ENCODE measurements at places on chromosomes 7 and 10.

DNA sequence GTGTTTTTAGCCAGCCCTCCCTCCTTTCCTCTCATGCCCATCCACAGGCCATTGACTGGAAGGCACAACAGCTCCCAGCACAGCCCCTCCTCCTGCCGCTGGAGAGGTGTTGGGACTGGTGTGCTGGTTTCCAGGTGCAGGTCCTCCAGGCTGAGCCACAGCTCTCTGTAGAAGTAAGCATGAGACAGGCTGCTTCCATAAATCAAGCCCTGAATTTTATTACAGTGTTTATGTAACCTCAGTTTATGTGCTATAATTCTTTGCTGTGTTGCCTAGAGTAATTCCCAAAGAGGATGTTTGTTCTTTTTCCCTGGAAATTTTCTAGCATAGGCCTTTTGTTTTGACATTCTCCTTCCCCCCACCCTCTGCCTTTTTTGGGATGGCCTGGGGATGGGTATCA lies 445.8 kb downstream of the AUTS2 start:
- DNase-seq, result no peak

DNA sequence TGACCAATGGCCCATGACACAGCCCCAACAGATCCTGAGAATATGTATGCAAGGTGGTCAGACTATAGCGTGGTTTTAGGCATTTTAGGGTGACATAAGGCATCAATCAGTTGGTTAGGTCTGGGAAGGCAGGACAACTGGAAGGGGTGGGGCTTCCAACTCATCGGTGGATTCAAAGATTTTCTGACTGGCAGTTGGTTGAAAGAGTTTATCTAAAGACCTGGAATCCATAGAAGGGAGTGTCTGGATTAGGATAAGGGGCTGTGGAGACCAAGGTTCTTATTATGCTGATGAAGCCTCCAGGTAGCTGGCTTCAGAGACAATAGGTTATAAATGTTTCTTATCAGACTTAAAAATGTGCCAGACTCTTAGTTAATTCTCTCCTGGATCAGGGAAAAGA lies 60.3 kb upstream of the CFAP46 start:
- no peak for DNase-seq

DNA sequence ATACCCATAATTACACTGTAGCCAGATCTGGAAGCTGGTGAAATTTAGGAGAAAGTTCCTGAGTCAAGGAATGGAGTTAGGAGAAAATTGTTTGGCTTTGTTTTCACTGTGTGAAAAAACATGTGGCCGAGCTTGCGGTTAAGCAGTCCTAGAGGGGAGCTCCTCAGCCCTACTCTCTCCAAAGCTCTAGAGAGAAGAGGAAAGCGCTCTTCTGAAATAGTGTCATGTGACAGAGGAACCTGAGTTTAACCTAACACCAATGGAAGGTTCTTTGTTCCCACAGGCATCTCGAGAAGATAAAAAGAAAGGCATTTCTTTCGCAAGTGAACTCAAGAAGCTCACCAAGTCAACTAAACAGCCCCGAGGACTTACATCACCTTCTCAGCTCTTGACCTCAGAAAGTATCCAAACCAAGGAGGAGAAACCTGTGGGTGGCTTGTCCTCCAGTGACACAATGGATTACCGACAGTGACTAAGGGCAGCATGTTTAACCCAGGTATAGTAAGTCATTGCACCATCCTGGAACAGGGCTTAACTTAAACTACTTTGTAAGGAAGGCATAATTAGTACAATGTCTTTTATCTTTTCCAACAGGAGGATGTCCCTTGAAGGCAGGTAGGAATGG lies 38.0 kb downstream of the NOC3L start:
- DNase-seq, result no peak

DNA sequence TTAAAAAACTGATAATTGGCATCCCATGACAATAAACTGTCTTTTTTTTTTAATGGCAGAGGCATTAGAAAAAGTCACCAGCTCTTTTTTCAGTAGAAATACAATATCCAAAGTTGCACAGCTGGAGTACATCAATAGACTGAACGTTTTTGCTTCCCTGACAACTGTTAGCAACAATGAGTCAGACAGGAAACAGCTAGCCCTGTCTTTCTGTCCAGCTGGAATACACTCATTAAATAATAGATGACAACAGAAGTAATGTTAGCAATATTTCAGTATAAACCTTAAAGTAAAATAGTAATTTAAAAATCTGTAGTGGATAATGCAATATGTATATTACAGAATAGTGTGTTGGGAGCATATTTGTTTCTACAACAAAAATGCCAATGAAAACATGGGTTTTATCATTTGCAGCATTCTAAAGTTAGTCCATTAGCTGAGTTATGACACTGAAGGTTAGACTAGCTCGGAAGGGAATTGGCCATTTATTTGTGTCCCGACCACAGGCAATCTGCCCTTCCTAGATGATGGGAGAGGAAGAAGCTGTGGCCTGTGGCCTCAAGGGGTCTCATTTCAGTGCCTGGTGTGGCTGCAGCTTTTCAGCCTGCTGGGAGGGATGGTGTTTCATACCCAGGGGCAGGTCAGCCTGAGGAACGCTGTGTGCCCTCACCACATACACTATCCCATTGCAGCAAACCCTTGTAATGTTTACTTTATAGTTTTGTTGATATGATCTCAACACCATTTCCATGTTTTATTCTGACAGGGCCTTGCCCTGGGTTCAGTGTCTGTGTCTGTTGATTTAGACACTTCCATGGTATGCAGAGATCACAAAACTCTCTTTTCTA lies 173.3 kb downstream of the SLC16A9 start:
- no peak for DNase-seq

- no peak for DNase-seq
Measured at GRCh38 chr10:106967452-106967851, 197.1 kb downstream of the SORCS1 start.

- DNase-seq, result no peak
Measured at GRCh38 chr10:11359869-11360268, 251.6 kb downstream of the USP6NL start.

DNA sequence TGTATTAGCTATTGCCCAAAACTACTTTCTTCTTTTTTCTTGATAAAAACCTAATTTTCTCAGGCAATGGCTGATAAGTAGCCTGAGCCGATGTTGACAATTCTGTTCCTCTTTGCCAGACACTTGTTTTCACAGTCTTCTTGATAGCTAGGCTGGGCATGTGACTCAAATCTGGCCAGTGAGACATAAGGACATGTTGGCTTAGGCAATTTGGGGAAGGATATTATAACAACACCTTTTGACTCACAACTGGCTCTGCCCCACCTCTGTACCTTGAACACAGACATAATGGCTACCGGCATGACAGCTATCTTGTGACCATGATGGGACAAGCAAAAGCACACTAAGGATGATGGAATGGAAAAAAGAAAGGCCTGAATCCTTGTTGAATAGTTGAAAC lies 72.9 kb upstream of the GPR22 start:
- no peak for DNase-seq

GRCh38 chr7:99731638-99732374 lies 3.2 kb downstream of the CYP3A7 start:
- no peak for DNase-seq

DNA sequence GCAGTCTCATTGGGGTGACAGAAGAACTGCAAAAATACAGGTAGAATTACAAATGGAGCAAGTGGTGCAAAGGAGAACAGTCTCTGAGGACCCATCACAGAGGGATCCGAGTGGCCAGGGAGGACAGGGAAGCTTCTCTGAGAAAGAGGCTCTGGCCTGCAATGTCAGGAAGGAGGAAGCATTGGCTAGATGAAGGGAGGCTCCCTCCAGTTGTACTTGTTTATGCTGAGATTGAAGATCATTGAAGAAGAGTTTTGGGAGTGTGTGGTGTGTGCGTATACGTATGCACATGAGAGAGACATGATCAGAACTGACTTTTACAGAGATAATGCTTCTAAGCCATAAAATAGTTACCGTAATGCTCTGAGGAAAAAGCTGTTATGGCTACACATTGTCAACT lies 274.7 kb upstream of the FZD8 start:
- DNase-seq, result no peak

DNA sequence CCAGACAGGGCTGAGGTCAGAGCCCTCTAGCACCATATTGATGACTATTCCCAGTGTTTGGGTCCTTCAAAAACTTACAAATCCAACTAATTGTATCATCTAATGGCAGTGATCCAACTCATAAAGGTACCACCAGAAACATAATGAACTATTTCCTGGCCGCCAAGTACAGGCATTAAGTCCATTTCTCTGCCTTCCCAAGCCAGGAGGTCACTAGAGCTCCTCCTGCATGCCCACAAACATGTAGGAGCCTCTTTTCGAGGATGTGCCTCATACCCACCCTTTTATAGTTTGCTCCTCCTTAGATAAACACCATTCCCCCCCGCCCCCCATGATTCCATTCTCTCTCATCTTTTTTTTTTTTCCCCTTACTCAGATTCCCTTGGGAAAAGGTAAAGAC lies 91.3 kb downstream of the CHN2 start:
- no peak for DNase-seq

GRCh38 chr7:155455132-155455693 lies 2.7 kb upstream of the EN2 start:
- DNase-seq, result no peak

GRCh38 chr7:41529831-41530230 lies 173.1 kb downstream of the INHBA start:
- no peak for DNase-seq

DNA sequence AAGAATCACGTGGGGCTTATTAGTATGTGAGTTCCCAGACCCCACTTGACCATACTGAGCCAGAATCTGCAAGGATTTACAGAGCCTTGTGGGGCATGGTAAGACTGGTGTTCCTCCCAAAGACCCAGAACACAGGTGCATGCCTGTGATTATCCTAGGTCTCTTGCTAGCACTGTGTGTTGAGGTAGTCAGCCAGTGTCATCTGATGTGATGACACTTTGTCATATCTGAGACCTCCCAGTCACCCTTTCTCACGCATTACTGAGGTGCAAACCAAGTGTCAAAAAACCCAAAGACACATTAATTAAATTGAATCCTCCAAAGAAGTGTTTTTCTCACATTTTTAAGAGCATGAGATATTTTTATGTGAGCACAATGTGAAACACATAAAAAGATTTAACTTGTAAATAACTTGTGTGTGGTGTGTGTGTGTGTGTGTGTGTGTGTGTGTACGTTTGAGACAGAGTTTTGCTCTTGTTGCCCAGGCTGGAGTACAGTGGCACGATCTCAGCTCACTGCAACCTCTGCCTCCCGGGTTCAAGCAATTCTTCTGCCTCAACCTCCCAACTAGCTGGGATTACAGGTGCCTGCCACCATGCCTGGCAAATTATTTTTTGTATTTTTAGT lies 162.0 kb upstream of the PRPS1L1 start:
- no peak for DNase-seq

DNA sequence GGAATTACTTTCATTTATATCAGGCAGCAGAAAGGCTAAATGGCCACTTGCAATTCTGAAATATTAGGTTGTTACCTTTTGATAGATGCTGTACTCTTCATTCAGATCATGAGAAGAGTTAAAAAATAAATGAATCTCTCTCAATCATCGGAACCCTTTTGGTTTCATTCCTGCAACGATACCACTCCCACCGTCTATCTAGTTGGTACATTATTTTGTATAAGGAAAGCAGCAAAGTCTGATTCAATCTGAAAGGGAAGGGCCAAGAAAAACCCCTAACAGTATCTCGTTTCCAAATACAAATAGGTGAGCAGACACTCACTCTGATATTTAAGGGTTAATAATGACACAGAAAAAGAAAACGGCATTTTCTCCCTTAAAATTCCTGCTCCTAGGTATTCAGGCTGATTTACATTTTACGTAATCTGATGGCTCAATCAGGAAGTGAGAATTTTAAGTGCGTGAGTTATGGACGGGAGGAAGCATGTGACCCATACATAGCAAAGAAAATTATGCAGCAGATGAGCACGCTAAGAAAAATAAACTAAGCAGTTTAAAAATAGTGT lies 209.4 kb upstream of the KLF14 start:
- no peak for DNase-seq

DNA sequence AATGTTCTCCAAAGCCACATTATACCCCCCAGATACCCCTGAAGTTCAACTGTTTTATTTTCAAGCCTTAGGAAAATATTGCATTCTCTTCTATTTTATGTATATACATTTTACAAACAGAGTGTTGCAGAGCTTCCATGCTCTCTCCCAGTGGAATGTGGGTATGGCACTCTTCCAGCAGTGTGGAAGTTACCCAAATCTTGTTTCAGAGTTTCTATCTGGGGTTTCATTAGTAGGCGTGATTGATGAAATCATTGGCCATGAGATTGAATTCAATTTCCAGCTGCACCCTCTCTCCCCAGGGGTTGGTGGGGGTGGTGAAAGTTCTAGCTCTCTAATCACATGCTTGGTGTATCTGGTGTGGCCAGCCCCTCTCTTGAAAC lies 350.4 kb downstream of the RPS24 start:
- no peak for DNase-seq

DNA sequence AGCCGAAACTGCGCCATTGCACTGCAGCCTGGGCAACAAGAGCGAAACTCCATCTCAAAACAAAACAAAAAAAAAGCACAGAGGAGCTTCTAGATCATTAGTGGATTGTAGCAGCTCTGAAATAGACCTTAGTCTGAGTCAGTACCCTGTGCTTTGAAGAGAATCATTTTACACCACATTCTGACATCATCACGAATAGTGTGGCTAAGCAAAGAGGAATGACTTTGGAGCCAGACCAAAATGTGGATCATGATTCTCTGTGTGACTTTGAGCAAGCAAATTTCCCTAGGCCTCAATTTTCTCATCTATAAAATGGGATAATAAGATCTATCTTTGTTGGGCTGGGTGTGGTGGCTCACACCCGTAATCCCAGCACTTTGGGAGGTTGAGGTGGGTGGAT lies 618.9 kb downstream of the CALN1 start:
- no peak for DNase-seq

DNA sequence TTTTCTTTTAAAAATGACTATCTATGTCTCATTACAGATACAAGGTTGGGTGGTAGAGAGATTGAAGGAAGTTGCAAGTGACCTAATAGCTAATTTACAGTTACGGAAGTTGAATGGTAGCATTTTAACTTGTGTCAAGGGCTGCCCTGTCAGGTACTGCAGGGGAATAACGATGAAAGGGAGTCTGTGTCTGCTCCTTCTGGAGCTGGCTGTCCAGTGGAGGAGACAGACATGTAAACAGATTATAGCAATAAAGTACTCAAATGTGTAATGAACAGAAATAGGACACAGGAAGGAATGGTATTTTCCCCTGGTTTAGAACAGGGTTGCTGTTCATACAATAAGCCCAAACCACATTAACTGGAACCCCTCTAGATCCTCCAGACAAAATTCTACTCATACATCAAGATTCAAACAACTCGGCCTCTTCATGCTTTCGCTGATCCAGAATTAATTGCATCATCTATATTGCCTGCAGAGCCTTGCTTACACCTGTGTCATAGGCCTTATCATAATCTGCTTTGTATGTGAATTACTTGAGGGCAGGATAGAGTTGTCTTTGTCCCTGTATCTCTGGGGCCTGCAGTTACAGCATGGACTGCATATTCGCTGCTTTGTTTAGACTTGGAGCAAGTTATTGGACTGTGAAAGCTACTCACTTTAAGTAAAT lies 42.8 kb downstream of the AUTS2 start:
- DNase-seq, result no peak

GRCh38 chr10:25180801-25181200 lies 6.0 kb downstream of the GPR158 start:
- no peak for DNase-seq

- DNase-seq, result no peak
Measured at GRCh38 chr10:36669615-36670352, 455.6 kb upstream of the ANKRD30A start.

- DNase-seq, result no peak
Measured at GRCh38 chr10:11594589-11595394, 16.7 kb downstream of the USP6NL start.

Measured in NCI-H1930 (cell line).